Glutamatergic neuron (in vitro differentiated cells): ENCODE measurements at places on chromosomes 3 and 15. TPM values are rescaled to one million over a fixed set of nuclear protein-coding genes. Genes with fewer than 3 reads are reported as not detected.

Gene PYGO1
- 7.8 TPM for total RNA-seq

Gene TM4SF4
- total RNA-seq: not detected

Gene EXD1
- total RNA-seq: not detected

Gene DUOXA2
- not detected for total RNA-seq

Gene KNG1
- total RNA-seq: not detected

Gene VIPR1
- not detected for total RNA-seq

Gene C3orf20
- not detected for total RNA-seq

Gene ZBTB47
- total RNA-seq: 9.7 TPM

Gene TRPM1
- total RNA-seq: not detected

Gene PRR20G
- total RNA-seq: not detected

Gene IL17RB
- 0.78 TPM for total RNA-seq

Gene RBP2
- total RNA-seq: not detected

Gene NKTR
- total RNA-seq: 196 TPM

Gene HGD
- not detected for total RNA-seq

Gene SH2D7
- total RNA-seq: not detected

Gene NPAP1
- total RNA-seq: 0.07 TPM

Gene CPEB1
- 15.2 TPM for total RNA-seq

Gene EHD4
- total RNA-seq: 4.0 TPM

Gene RHCG
- total RNA-seq: not detected

Gene ARHGEF26
- 4.4 TPM for total RNA-seq

Gene LINGO1
- total RNA-seq: 180 TPM

Gene EPHB3
- 5.0 TPM for total RNA-seq
